ENCODE measurements at places on chromosomes 6 and 20.

GRCh38 chr6:163324688-163325389, 89.7 kb upstream of the QKI start:
- no peak for DNase-seq

DNA sequence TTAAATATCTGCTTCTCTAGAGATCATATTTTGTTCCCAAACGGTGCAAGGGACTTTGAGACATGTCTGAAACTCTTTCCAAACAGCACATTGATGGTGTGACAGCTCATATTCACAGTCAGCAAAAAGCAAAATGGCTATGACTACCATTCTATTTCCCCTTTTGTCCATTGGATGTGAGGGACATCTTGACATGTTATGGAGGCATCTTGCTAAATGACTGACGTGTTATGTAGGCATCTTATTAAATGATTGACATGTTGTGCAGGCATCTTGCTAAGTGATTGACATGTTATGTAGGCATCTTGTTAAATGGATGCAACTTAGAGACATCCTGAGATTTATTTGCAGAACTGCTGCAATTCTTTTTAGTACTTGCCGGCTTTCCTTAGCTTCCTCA, 255.8 kb downstream of the DLL1 start:
- no peak for DNase-seq

- no peak for DNase-seq
Measured at GRCh38 chr6:67219346-67219745, 1415.7 kb upstream of the ADGRB3 start.

DNA sequence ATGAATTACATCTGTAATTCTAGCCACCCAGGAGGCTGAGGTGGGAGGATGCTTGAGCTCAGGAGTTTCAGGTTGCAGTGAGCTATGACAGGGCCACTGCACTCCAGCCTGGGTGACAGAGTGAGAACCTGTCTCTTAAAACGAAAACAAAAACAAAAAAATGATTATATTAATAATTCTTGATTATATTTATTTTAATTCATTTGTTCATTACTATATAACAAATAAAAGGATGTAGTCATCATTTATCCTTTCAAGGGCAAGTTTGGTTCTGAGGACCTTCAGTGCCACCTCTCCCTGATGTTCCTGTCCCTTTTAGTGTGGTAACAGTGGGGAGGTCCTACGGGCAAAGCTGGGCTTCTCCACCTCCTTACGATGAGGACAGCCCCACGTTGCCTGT, 167.1 kb upstream of the SCGN start:
- DNase-seq = no peak

- DNase-seq = peak; percentile 84
Measured at GRCh38 chr6:24283043-24283985, 74.5 kb downstream of the DCDC2 start.

- DNase-seq = no peak
Measured at GRCh38 chr6:24441599-24441904, 38.8 kb downstream of the MRS2 start.

DNA sequence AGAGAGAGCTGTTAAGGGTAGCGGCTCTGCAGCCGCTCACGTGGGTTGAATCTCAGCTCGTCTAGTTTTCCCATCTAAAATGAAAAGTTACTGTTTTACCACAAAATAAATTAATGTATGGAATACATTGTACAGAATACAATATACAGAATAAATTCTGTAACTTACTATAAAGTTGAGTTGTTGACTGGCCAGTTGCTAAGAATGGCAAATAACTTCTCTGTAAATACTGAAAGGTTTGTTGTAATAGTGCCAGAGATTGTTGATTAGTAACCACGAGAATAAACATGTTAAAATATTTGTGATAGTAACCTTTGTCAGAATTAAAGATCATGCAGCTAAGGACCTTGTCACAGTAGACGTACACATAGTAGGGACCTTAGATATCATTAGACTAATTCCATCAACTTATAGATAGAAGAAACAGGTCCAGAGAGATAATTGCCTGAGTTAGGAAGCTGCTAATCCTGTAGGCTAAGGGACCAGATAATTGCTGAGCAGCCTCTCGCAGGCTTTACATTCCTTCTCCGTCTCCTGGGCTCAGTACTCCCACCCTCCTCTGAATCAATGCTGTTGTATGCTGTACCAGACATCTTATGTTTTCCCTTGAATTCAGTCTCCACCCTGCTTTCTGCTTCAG, 544 bp upstream of the NRM start:
- peak; percentile 31 for DNase-seq

DNA sequence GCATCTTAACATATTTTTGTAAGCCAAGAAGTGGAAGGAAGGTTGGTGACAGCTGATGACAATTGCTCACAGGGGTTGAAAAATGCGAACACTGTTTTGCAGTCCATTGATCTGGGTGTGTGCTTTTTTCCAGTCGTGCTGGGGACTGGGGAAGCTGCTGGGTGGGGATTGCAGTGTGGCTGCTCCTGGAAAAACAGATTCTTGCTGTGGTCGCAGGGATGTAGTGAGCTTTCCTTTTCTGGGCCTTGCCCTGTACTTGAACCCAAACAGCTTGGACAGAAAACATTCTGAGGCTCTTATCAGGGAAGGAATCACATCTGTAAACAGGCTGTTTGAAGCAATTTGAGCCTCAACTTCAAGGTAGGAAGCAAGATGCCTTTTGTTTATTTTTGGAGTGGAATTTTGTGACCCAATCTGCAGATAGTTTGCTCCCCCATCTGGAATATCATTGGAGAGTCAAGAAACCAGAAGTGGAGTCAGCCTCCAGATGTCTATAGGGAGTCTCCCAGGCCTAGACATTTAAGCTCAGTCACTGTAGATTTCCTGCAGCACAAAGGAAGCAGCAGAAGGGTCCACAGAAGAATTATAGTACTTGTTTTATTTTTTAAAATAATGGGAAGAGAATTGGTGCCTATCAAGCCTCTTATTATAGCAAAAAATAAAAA, 279.2 kb upstream of the FERMT1 start:
- no peak for DNase-seq

DNA sequence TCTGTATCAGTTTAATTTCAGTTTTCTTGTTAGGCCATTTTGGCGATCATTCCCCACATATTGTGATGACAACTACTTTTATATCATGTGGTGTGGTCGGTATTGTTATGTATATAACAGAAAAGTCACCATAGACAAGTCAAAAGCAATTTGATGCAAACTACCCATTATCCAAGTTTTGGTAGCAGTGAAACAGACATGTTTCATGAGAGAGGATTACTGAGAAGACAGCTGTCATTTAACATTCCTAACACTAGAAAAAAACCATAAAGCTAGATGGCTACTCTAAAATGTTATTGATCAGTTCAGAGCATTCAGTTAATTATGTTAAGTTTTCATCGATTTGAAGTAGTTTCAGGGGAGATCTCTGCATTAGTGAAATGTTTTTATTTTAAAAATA, 462.1 kb upstream of the SOX4 start:
- DNase-seq = no peak

GRCh38 chr6:2733736-2734480, 16.8 kb downstream of the MYLK4 start:
- no peak for DNase-seq

DNA sequence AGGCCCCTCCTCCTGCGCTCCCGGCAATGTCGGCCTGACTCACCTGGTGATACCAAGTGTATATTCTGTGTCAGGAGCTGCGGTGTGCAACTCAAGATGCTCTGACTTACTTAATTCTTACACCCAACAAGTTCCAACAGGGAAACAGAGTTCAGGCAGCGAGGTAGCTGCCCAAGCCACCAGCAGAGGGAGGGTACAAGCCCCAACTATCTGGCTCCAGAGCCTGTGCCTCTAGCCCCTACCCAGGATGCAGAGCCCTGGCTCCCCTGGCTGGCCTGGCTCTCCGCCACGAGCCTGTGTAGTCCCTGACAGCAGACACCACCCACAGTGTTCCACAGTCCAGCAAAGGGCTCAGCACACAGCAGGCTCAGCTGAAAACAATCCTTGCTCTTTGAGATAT, 34.9 kb downstream of the C20orf203 start:
- no peak for DNase-seq

DNA sequence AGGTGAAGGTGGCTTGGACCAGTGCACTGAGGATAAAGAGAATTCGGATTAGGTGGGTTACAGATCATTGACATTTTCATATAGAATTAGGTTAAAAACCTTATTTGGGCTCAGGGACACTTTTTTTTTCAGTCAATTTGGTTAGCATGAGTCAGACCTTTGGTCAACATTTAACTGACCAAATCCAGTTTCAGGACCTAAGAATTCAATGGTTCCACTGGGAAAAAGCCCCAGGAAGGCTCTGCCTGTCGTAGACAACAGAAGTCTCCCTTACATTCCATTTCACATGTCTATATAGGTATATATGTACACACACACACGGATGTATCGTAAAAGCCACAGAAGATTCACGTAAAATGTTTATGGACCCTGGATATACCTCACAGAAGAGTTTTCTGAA, 184.2 kb upstream of the RREB1 start:
- DNase-seq = no peak

GRCh38 chr6:44024574-44025219, 102.6 kb downstream of the MRPL14 start:
- no peak for DNase-seq

DNA sequence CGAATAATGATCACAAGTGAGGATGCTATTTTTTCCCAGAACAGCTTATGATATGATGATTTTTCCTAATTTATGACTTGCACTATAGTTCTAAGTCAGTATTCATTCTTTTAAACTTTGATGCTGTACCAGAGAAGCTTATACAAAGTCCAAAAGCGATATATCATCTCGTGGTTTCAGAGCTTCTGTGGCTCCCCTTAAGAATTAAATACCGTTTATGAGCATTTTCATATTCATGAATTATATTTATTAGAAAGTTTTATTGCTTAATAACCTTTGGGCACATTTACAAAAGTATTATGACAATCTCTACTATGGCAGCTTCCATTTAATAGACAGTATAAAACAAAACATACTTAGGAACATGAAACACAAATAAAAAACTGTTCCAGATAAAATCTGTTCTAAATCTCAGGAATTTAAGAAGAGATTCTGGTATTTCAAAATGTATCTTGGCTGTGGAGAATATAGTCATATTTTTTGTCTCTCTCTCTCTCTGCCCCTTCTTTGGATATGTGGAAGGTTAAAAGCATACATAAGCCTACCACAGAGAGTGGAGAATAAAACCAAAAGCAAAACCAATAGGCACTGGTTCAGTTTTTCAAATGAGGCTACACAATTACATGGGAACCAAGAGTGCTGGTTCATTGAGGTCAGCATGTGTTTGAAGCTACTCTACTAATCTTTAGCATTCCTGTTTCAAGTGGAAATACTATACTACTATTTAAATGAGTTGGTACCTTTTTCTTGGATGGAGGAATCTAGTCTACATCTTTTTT, 884.5 kb upstream of the GJE1 start:
- no peak for DNase-seq

DNA sequence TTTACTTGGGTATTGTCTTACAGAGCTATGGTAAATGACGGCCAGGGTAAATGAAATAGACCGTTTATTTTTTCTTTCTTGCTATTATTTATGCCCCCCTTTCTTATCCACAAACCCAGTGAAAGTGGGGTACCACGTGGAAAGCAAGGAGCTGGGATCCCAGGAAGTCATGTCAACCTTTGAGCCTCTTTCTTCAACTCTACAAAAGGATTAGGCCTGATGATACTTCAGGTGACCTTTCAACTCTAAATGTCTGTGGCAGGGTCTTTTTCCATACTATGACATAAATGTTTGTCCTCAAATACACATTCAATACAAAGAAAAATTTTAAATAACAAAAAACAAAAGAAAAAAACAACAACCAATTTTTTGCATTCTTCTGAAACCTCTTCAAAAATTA, 291.4 kb downstream of the ADGB start:
- DNase-seq = no peak

DNA sequence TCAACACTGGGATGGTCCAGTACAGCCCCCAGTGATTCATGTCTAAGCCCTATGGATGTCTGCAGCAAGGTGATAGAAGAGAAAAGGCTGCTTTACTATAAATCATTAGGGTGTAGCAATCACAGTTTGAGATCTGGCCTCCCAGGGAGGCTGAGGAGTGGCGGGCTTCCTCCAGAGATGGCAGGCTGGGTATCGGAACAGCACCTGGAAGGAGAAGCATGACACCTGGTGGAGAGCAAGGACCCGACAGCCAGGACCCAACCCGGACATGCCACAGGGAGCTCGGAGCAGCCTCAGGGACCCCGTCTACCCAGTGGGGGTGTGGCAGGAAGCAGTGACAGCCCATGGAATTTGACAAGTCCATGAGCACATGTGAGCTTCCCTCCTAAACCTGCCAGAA, 114.8 kb upstream of the CD93 start:
- DNase-seq = no peak

GRCh38 chr6:37867756-37868446, 48.4 kb downstream of the ZFAND3 start:
- DNase-seq = no peak

- DNase-seq = peak; percentile 67
Measured at GRCh38 chr20:41340327-41341055, at the start of gene LPIN3. Gene LPIN3 (plus strand): TSS chr20:41340821. CDS start chr20:41345804, 4,983 bp downstream.

- no peak for DNase-seq
Measured at GRCh38 chr20:63587776-63588591, 13.9 kb upstream of the HELZ2 start.

- DNase-seq = no peak
Measured at GRCh38 chr6:169809386-169809785, 58.0 kb downstream of the ERMARD start.

GRCh38 chr6:130872250-130873095, 45.3 kb downstream of the SMLR1 start:
- peak; percentile 76 for DNase-seq

DNA sequence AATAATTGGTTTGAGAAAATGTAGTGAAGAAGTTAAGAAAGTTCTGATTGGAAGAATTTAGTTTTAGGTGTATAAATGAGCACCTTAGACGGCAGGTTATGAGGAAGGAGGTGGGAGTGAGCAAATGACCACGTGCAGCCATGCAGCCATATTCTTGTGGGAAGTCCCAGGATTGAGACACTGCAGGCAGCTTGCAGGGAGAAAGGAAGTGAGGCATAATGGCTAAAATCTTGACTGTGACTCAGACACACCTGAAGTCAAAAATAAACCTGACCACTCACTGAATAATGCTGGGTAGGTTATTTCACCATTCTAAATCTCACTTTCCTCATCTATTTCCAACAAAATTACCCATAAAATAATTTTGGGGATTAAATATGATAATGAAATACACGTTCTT, 16.6 kb downstream of the DSE start:
- DNase-seq = no peak

DNA sequence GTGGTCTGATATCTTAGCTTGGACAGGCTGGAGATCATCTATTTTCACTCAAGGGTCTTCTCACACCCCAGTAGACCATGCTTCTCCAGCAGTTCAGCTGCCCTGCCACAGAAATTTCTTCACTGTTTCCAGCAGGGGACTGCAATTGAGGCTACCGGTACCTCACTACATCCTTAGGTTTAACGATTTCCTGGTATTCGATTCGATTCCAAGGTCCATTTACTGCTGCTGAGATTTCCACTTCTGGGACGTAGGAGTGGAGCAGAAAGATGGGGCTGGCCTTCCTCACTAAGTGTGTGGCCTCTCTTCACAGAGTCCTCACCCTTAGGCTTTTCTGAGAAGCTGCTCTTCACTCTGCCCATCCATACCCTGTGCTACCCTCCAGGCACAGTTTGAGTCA, 6.2 kb downstream of the VPS16 start:
- DNase-seq = no peak

Data from NAMALWA (cell line).